ENCODE measurements at places on chromosomes 13 and 19.

GRCh38 chr19:35120492-35120891, 4.9 kb downstream of the FXYD3 start:
- H3K27ac ChIP-seq: no peak overlapping the region
- no peak overlapping the region for H3K4me3 ChIP-seq
- H3K36me3 ChIP-seq: no peaks in the 10 kb centered on the region
- H3K4me1 ChIP-seq: peaks cover 13% of the 10 kb centered on the region
- DNase-seq: no peak

DNA sequence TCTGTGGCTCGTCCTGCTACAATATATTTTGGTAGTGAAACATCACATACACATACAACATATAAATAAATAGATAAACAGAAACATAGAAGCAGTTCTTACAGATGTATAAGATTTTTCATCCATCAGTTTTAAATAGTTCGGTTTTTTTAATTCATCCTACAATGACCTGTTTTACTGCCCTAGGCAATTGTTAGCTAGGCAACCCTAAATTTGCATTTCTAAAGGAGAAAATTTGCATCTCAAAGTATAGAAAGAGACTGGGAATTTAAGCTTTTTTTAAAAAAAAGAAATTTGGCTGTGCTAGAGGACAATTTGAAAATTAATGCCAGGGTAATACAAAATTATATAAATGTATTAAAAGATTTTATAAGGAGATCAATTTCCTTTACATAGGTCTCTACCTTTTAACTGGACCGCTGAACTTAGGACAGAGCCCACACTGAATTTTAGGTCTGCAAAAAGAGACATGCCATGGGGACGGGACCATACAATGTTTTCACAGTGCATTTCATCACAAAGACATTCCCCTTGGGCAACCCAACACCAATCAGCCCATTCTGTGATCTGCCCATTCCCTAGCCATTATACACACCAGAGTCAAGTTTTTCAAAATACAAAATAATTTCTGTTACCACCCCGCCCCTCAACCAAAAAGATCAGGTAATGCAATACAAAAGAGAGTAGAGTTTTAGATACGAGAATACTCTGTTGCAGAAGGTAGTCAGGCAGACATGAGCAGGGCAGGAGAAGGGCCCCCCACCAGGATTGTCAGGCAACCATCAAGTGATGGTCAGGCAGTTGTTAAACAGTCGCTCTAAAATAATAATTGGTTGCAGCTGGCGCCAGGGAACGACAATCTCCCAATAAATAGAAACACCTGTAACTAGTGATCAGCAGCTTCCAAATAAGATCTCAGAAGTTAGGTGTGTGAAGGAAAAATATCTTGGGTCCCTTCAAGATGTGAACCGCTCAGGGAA, 299.7 kb upstream of the SGCG start:
- H3K4me1 ChIP-seq: peaks cover 28% of the 10 kb centered on the region
- no peak for DNase-seq
- peaks cover 2% of the 10 kb centered on the region for H3K36me3 ChIP-seq

DNA sequence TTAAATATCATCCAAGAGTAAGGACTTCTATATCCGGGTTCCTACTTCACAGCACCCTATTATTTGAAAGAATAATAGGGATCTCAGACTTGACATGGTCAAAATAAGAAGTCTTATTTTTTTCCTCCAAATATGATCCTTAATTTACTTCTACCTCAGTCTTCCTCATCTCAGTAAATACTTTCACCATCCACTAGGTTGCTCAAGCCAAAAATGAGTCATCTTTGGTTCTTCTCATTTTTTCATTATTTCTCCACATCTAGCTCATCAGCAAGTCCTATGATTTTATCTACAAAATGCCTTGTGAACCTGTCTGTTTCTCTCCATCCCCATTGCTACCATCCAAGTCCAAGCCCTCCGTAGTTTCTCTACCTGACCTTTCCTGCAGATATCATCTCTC, 121.9 kb upstream of the GJB6 start:
- no peaks in the 10 kb centered on the region for H3K27me3 ChIP-seq
- no peak overlapping the region for H3K4me3 ChIP-seq
- no peak overlapping the region for H3K27ac ChIP-seq
- peaks cover 2% of the 10 kb centered on the region for H3K36me3 ChIP-seq
- peaks cover 49% of the 10 kb centered on the region for H3K4me1 ChIP-seq

DNA sequence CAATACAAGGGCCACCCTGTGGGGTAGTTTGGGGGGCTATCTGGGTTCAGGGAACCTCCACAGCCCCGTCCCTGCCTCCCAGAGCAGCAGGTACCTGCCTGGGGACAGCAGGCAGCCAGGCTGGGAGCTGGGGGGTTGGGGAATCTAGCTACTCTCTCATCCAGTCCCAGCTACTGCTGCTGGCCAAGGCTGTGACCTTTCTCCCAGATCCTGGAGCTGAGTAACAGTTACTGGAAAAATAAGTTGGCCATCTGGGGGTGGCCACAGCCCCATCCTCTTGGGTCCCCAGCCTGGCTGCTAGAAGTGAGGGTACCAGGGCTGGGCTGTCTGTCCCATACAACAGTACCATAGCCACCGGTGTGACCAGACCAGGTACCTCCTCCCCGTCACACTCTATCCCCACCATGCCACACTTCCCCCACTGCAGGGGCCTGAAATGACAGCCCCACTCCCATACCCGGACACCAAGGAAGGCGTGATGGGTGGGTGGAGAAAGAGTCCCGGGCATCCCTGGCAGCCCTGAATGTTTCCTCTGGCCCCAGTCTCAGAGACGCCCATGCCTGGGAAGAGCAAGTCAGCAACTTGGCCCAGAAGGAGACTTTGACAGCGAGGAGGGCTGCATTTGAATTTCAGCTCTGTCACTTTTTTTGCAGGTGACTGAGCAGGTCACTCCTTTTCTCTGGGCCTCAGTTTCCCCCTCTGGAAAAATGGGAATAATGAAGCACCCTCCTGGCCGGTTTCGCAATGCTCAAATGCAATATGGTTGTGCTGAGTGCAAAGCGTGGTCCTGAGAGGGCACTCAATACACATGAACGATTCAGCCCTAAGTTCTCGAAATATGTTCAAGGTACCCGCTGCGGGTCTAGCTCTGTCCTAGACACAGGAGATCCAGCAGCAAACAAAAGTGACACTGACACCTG, 30.7 kb upstream of the NFIC start:
- H3K27me3 ChIP-seq: peaks cover 55% of the 10 kb centered on the region
- DNase-seq: no peak
- no peak overlapping the region for H3K27ac ChIP-seq
- no peaks in the 10 kb centered on the region for H3K36me3 ChIP-seq
- H3K4me1 ChIP-seq: no peaks in the 10 kb centered on the region

DNA sequence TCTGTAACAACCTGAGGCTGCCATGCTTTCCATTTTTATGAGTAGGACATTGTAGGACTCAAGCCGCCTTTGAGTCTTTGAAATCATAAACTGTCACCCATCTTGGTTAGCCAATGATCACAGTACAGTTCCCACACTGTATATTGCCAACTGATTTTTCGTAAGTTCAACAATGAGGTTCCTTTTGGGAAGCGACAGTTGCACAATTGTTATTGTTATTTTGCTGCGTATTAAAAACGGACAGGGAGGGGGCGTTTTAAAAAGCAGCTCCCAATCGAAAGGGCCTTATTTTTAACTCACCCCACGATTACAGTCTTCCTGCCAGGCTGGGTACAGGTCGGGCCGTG, 601 bp downstream of the SLC46A3 start:
- peaks cover 11% of the 10 kb centered on the region for H3K27me3 ChIP-seq
- DNase-seq: no peak
- no peaks in the 10 kb centered on the region for H3K36me3 ChIP-seq

Measured in mesothelial cell of epicardium (in vitro differentiated cells).